ENCODE measurements at places on chromosomes 16 and 17.

DNA sequence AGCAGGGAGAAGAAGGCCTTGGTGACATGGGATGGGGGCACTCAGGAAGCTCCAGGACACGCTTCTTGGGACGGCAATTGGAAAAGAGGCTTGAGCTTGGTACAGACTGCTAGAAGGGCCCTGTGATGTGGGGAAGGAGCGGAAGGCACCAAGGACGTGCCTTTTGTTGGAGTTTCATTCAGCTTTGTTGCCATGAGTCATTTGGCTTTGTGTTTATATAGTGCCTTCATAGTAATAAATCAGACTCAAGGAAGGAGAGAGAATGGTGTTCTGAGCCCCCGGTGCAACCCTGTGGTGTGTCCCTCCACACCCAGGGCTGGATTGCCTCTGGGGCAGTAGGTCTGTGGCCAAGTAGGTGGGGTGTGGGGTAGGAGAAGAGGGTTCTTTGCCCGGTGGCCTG lies 7.4 kb upstream of the TBX4 start:
- H3K4me1 ChIP-seq: peaks cover 8% of the 10 kb centered on the region
- no peak overlapping the region for H3K4me3 ChIP-seq
- no peak for DNase-seq
- H3K27me3 ChIP-seq: peaks cover 12% of the 10 kb centered on the region

GRCh38 chr16:981695-982144 lies at the start of gene SOX8:
Gene SOX8 (plus strand): TSS chr16:981770. CDS start chr16:981923, 153 bp downstream.
- H3K4me1 ChIP-seq: peaks cover 84% of the 10 kb centered on the region
- H3K36me3 ChIP-seq: peaks cover 16% of the 10 kb centered on the region
- DNase-seq: no peak
- H3K27ac ChIP-seq: peak within 1 kb of the TSS; percentile 7

DNA sequence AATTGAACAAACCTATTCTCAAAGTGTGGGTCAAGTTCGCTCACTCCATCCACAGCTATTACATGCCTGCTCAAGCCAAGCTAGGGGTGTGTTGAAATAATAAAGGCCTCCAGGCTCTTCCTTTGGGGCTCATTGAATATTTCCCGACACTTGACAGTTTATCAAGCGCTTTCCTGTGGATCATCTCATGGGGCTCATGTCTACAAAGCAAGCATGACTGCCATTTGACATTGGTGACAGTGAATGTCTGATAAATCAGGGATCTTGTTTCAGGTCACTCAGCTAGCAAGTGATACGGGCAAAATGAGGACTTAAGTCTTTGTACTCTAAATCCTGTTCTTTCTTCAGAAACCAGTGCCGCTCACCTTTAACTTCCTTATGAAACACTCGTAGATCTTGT lies 542.6 kb downstream of the TOX3 start:
- no peak overlapping the region for H3K4me3 ChIP-seq
- DNase-seq: no peak
- no peak overlapping the region for H3K27ac ChIP-seq
- H3K36me3 ChIP-seq: no peaks in the 10 kb centered on the region
- H3K27me3 ChIP-seq: no peaks in the 10 kb centered on the region

GRCh38 chr17:19613979-19614378 lies 34.6 kb upstream of the ALDH3A2 start:
- no peaks in the 10 kb centered on the region for H3K4me1 ChIP-seq
- no peaks in the 10 kb centered on the region for H3K27me3 ChIP-seq
- H3K4me3 ChIP-seq: no peak overlapping the region
- H3K36me3 ChIP-seq: no peaks in the 10 kb centered on the region
- no peak for DNase-seq

- no peak overlapping the region for H3K4me3 ChIP-seq
- H3K27me3 ChIP-seq: no peaks in the 10 kb centered on the region
- H3K4me1 ChIP-seq: peaks cover 54% of the 10 kb centered on the region
- peak overlapping the region; percentile 99 for H3K27ac ChIP-seq
Measured at GRCh38 chr17:78322858-78323455, 36.9 kb downstream of the SOCS3 start.

DNA sequence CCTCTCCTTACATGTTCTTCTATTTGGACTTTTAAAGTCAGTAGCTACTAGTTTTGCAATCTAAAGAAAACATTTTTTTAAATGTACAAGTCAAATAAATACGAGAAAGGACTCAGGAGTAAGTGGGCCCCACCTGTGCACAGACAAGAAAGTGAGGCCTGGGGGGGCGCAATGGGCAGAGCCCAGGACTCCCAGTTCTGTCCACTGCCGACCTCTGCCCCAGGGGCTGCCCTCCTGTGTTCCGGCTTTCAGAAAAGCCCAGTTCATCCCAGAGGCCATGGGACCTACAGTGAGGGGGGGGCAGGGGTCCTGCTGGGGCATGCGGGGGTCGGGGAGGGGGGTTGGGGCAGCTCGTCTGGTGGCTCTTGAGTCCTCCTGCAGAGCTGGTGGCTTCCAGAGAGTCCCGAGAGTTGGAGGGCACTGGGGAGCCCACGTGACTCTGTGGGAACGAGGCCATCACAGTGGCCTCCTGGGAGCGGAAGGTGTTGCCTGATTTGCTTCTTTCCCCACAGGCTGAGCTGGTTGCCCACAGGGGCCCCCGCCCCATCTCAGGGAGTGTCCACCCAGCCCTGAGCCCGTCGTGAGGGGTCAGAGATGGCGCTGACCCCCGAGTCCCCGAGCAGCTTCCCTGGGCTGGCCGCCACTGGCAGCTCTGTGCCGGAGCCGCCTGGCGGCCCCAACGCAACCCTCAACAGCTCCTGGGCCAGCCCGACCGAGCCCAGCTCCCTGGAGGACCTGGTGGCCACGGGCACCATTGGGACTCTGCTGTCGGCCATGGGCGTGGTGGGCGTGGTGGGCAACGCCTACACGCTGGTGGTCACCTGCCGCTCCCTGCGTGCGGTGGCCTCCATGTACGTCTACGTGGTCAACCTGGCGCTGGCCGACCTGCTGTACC lies 2.4 kb downstream of the UTS2R start:
- no peak for DNase-seq
- no peak overlapping the region for H3K27ac ChIP-seq
- peaks cover 4% of the 10 kb centered on the region for H3K36me3 ChIP-seq
- peaks cover 27% of the 10 kb centered on the region for H3K4me1 ChIP-seq

GRCh38 chr16:16021020-16021419 lies 71.6 kb downstream of the ABCC1 start:
- H3K27ac ChIP-seq: no peak overlapping the region
- H3K4me1 ChIP-seq: peaks cover 14% of the 10 kb centered on the region
- no peaks in the 10 kb centered on the region for H3K36me3 ChIP-seq
- no peak for DNase-seq
